ENCODE measurements at places on chromosomes 4 and X.

DNA sequence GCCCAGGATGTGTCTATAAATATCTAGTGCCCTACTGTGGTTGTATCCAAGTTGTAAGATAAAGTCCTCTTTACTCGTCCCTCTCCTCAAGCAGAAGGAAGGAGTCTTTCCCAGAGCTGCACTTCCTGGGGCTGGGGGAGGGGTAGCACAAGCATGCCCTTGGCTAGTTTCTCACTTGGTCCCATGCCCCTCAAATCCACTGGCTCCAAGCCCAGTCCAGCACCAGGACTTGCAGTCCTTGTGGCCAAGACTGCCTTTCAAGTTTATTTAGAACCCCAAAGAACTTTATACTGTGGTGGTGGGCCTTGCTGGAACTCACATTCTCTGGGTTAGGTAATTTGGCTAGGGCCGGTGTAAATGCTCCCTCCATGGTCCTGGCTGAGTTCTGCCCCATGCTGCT, 43.2 kb upstream of the SLC10A4 start:
- no peaks in the 10 kb centered on the region for H3K27me3 ChIP-seq
- no peak overlapping the region for H3K27ac ChIP-seq
- H3K4me1 ChIP-seq = no peaks in the 10 kb centered on the region
- H3K36me3 ChIP-seq = no peaks in the 10 kb centered on the region
- H3K4me3 ChIP-seq = no peak overlapping the region
- no peak for DNase-seq

DNA sequence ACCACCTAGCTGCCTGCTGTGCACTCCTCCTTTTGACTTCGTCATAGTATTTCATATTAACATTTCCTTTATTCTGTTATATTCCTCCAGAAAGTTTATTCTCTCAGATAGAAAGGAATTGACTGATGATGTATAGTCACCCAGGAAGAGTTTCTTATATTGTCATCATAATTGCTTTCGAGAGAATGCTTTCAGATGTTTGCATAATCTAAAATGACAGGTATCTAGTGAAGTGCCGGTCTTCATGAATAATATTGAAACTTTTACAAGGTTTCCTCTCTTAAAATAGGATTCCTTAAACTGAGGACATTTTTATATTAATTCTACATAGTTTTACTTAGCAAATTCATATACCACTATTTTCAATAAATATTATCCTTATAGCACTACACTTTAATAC, 10.1 kb downstream of the SEC24D start:
- no peak overlapping the region for H3K4me3 ChIP-seq
- H3K36me3 ChIP-seq = no peaks in the 10 kb centered on the region
- H3K4me1 ChIP-seq = peaks cover 69% of the 10 kb centered on the region
- DNase-seq = no peak
- no peaks in the 10 kb centered on the region for H3K27me3 ChIP-seq

- no peaks in the 10 kb centered on the region for H3K36me3 ChIP-seq
- H3K27ac ChIP-seq = no peak overlapping the region
- DNase-seq = no peak
- no peak overlapping the region for H3K4me3 ChIP-seq
- H3K27me3 ChIP-seq = no peaks in the 10 kb centered on the region
- H3K4me1 ChIP-seq = no peaks in the 10 kb centered on the region
These were observed 57.4 kb upstream of the CLCN4 start for GRCh38 chrX:10099411-10099810.

GRCh38 chr4:79682801-79683530, 274.9 kb upstream of the GK2 start:
- no peak overlapping the region for H3K4me3 ChIP-seq
- no peaks in the 10 kb centered on the region for H3K27me3 ChIP-seq
- no peak for DNase-seq
- no peaks in the 10 kb centered on the region for H3K4me1 ChIP-seq
- H3K36me3 ChIP-seq = no peaks in the 10 kb centered on the region

GRCh38 chrX:132776486-132777210, 181.8 kb downstream of the HS6ST2 start:
- H3K36me3 ChIP-seq = no peaks in the 10 kb centered on the region
- H3K4me1 ChIP-seq = no peaks in the 10 kb centered on the region
- H3K4me3 ChIP-seq = no peak overlapping the region
- H3K27ac ChIP-seq = no peak overlapping the region
- H3K27me3 ChIP-seq = no peaks in the 10 kb centered on the region
- DNase-seq = no peak

GRCh38 chrX:154785716-154786115, 19.6 kb downstream of the MPP1 start:
- H3K27me3 ChIP-seq = no peaks in the 10 kb centered on the region
- DNase-seq = no peak
- H3K36me3 ChIP-seq = no peaks in the 10 kb centered on the region
- no peak overlapping the region for H3K27ac ChIP-seq
- no peaks in the 10 kb centered on the region for H3K4me1 ChIP-seq

DNA sequence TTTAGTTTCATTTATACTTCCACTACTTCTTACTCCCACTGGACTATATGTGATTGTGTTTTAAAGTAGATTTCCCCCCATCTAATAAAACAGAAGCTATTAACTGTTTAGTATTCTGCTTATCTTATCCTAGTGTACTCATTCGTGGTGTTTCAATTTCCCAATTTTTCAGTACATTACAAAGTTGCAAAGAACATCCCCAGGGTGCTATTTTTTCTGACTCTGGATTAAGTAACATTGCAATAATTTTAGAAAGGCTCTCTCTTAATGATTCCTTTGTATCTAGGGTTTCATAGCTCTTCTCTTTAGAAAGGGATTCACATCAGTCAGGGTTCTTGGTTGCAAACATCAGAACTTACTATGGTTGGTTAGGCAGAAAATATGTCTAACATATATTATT, 317.9 kb upstream of the DIPK2B start:
- no peak for DNase-seq

- no peaks in the 10 kb centered on the region for H3K27me3 ChIP-seq
- H3K4me3 ChIP-seq = no peak overlapping the region
- H3K27ac ChIP-seq = no peak overlapping the region
- no peaks in the 10 kb centered on the region for H3K36me3 ChIP-seq
- no peak for DNase-seq
- H3K4me1 ChIP-seq = peaks cover 5% of the 10 kb centered on the region
These were observed 88.1 kb downstream of the CCSER1 start for GRCh38 chr4:90215286-90215685.

- H3K27me3 ChIP-seq = no peaks in the 10 kb centered on the region
- H3K4me1 ChIP-seq = no peaks in the 10 kb centered on the region
- no peaks in the 10 kb centered on the region for H3K36me3 ChIP-seq
These were observed 16.3 kb downstream of the CD99 start for GRCh38 chrX:2707334-2707760.

- DNase-seq = no peak
- H3K4me1 ChIP-seq = peaks cover 24% of the 10 kb centered on the region
- H3K4me3 ChIP-seq = peak overlapping the region; percentile 93
- no peaks in the 10 kb centered on the region for H3K27me3 ChIP-seq
These were observed 758 bp upstream of the NR3C2 start for GRCh38 chr4:148442832-148443511.

GRCh38 chrX:39551762-39552161, 546.0 kb downstream of the BCOR start:
- no peaks in the 10 kb centered on the region for H3K27me3 ChIP-seq
- no peak for DNase-seq
- H3K36me3 ChIP-seq = no peaks in the 10 kb centered on the region
- H3K27ac ChIP-seq = no peak overlapping the region

- H3K27ac ChIP-seq = no peak overlapping the region
- no peak overlapping the region for H3K4me3 ChIP-seq
- H3K4me1 ChIP-seq = no peaks in the 10 kb centered on the region
- no peaks in the 10 kb centered on the region for H3K27me3 ChIP-seq
- H3K36me3 ChIP-seq = peaks cover 4% of the 10 kb centered on the region
These were observed 41.3 kb downstream of the KLHL5 start for GRCh38 chr4:39103291-39103690.

- no peak overlapping the region for H3K27ac ChIP-seq
- DNase-seq = no peak
- H3K4me1 ChIP-seq = no peaks in the 10 kb centered on the region
- H3K4me3 ChIP-seq = no peak overlapping the region
- no peaks in the 10 kb centered on the region for H3K36me3 ChIP-seq
These were observed 673.6 kb upstream of the TENM3 start for GRCh38 chr4:181569553-181569952.

DNA sequence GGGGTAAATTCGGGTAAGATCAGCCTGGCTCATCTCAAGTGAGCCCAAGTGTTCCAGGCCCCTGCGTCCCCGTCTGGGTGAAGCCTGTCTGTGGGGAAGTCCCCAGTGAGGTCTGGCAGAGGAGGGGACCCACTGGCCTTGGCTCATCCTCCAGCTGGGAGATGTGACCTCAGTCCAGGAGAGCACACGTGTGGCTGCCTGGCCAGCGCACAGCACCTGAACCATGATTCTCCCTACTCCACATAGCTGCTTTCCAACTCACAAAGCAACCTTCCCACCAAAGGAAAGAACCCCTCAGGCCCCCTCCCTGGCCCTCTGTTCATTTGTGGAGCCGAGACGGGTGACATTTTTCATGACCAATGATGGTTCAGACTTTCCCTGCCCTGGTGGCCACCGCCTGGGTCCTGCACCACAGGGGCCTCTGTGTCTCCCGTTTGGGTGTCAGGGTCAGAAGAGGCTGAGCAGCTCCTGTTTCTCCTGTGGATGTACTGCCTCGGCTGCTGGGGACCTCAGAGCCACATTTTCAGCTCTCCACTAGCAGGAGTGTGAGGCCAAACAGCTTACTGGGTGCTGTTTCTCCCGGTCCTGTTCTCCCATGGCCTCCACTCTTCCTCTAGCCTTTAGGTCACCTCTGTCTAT, 111.4 kb downstream of the CPZ start:
- DNase-seq = no peak
- no peaks in the 10 kb centered on the region for H3K27me3 ChIP-seq
- no peak overlapping the region for H3K4me3 ChIP-seq
- H3K36me3 ChIP-seq = no peaks in the 10 kb centered on the region
- H3K4me1 ChIP-seq = no peaks in the 10 kb centered on the region

GRCh38 chr4:175935016-175935661, 123.1 kb upstream of the GPM6A start:
- no peak for DNase-seq
- no peaks in the 10 kb centered on the region for H3K36me3 ChIP-seq
- no peaks in the 10 kb centered on the region for H3K4me1 ChIP-seq
- H3K27ac ChIP-seq = no peak overlapping the region
- no peak overlapping the region for H3K4me3 ChIP-seq

DNA sequence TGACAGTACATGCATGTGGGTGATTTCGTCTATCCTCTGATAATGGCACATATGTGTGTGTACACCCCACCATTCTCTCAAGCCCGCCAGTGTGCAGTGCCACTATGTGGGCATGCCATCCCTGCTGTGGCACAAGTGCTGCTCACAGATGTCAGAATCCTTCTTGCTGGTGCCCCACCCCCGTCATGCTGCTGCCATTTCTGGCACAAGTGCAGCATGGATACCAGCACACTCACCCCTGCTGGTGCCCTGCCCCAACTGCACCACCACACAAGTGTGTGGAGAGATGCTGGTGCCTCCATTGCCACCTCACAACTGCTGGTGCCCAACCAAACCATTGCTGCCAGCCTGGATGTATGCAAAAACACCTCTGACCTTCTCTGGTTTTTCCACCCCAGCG, 1133.8 kb downstream of the TECRL start:
- DNase-seq = peak; percentile 4
- no peak overlapping the region for H3K27ac ChIP-seq
- H3K36me3 ChIP-seq = no peaks in the 10 kb centered on the region
- no peak overlapping the region for H3K4me3 ChIP-seq
- no peaks in the 10 kb centered on the region for H3K4me1 ChIP-seq

GRCh38 chrX:65668377-65669310, 1.2 kb downstream of the MSN start:
- H3K4me1 ChIP-seq = no peaks in the 10 kb centered on the region
- DNase-seq = peak; percentile 38
- no peaks in the 10 kb centered on the region for H3K36me3 ChIP-seq
- H3K27ac ChIP-seq = no peak overlapping the region
- no peaks in the 10 kb centered on the region for H3K27me3 ChIP-seq

DNA sequence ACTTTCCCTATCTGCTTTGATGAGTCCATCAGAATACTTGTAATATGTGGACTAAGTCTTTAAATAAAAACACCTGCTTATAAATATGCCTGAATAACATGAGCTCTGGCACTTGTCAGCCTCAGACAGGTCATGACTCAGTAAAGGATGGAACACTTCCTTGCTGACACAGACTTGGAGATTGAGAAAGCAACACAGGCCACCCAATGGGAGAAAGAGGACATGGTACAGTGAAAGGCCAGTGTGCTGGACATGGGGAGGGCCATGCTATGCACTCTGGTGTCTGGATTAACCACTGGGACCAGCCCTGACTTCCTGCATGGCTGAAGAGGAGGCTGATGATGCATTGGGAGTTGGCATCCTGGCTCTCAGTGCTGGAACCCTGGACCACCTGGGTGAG, 149.5 kb downstream of the DHRSX start:
- no peak overlapping the region for H3K27ac ChIP-seq
- no peaks in the 10 kb centered on the region for H3K36me3 ChIP-seq
- no peak for DNase-seq

DNA sequence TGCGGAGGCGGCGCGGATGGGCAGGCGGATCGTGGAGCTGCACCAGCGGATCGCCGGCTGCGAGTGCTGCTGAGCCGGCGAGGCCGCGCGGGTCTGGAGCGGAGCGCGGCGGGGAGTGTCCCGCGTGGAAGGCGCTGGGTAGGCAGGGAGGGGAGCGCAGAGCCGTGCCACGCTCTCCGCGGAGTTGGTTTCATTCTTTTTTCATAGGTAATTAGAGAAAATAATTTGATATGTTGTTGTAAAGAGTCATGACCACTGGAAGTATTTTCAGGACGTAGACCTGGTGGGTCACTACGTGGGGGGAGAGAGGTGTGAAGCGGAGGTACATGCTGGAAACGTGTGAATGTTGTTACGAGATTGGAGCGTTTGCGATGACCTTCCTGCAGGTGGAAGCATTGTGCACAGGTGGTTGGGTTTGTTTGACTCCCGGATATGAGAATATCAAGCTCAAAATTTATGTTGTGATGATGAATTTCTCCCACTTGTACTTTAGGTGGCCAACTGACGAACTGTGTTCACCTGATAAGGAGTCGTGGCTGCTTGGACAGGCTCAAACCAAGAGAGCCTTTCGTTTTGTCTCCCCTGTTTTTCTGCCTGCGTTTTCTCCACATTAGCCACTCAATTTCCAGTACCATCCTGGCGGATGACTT, 19.1 kb upstream of the S100P start:
- H3K36me3 ChIP-seq = no peaks in the 10 kb centered on the region
- H3K4me3 ChIP-seq = peak overlapping the region; percentile 67
- no peak for DNase-seq
- no peaks in the 10 kb centered on the region for H3K27me3 ChIP-seq

DNA sequence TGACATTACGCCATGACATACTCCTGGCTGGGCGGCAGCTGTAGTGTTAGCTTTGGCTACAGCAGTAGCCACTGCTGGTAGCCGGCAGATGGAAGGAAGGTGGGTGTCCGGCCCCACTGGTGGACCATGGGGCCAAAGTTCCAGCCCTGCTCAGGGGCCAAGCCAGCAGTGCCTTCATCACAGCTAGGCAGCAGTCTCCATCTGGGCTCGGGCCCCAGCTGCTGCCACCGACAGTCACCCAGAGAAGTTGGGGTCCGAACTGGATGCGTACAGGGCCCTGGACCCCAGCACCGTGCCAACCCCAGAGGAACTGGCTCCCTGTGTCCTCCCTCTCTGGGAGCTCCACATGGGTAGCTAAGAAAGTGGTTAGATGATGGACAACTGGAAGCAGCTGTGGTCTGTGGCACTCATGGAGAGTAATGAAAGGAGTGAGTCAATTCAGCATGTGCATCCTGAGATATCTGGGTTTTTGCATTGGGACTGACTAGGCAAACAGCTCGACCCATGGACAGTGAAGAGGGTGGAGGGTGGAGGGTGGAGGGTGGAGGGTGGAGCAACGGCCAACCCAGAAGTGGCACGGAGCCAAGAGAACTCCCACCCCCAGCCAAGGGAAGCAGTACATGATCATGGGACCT, 366.6 kb upstream of the GRIA3 start:
- no peak overlapping the region for H3K4me3 ChIP-seq
- no peaks in the 10 kb centered on the region for H3K4me1 ChIP-seq
- H3K36me3 ChIP-seq = no peaks in the 10 kb centered on the region
- no peak for DNase-seq
- no peaks in the 10 kb centered on the region for H3K27me3 ChIP-seq
